ENCODE measurements at places on chromosomes 7 and 10. TPM values are rescaled to one million over a fixed set of nuclear protein-coding genes. Genes with fewer than 3 reads are reported as not detected.

GRCh38 chr7:32658034-32658433 lies 162.7 kb downstream of the AVL9 start:
- DNase-seq, result no peak

The ELAPOR2 gene
- polyA plus RNA-seq, result 7.7 TPM

- no peak for DNase-seq
Observed at GRCh38 chr10:932589-932988, 1.1 kb upstream of the LARP4B start.

The NAT16 gene
- not detected for polyA plus RNA-seq

DNA sequence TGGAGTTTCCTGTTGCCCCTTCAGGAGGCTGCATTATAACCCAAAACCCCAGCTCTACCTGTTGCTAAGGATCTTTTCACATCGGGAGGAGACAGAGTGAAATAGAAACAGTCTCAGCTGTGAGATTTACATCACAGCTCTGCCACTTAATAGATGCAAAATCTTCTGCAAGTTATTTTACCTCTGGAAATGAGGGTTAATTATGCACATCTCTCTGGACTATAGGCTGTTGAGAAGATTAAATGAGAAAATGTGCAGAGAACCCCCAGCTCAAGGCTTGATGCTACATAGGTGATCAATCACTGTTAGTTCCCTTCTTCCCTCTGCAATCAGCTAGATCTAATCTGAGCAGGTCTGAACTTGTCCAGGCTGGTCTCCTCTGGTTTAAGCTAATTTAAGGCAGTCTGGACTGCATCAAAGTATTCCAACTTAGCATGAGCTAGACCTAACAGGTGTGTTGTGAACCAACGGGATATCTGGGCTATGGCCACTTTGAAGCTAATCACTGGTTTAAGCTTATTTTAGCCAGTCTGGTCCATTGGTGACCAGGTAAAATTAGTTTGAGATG lies 8.9 kb upstream of the LRRC18 start:
- no peak for DNase-seq

DNA sequence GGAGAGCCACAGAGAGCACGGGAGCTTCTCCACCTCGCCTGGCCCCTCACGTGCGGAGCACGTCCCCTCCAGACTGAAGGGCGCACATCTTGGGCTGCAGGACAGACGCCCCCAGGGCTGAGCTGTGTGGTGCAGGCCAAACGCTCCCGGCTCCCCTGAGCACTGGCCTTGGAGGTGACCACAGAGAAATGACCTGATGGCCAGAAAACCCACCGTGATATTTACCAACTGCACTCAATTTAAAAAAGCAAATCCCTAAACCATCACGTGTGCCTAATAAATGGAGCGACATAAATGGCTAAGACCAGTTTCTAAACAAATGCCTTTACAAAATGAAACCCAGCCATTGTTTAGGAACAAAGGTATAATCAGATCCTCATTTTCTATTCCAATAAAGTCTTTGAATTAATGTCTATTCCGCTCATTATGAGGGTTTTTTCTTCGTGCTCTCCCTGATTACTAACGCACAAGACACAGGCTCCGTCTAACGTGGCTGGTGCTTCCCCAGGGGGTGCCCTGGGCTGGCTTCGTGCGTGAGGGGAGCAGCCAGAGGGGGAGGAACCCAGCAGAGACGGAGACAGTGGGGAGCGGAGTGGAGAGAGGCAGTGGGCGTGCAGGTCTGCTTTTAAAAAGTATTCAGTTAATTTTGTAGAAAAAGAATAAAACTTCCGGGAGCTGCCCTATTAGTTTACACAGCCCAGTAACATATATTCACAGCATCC lies 190.3 kb downstream of the DNAJB6 start:
- no peak for DNase-seq
